ENCODE measurements at places on chromosomes 1 and 21. TPM values are rescaled to one million over a fixed set of nuclear protein-coding genes. Genes with fewer than 3 reads are reported as not detected.

MATN1 gene
- total RNA-seq, result 0.33 TPM

DNA sequence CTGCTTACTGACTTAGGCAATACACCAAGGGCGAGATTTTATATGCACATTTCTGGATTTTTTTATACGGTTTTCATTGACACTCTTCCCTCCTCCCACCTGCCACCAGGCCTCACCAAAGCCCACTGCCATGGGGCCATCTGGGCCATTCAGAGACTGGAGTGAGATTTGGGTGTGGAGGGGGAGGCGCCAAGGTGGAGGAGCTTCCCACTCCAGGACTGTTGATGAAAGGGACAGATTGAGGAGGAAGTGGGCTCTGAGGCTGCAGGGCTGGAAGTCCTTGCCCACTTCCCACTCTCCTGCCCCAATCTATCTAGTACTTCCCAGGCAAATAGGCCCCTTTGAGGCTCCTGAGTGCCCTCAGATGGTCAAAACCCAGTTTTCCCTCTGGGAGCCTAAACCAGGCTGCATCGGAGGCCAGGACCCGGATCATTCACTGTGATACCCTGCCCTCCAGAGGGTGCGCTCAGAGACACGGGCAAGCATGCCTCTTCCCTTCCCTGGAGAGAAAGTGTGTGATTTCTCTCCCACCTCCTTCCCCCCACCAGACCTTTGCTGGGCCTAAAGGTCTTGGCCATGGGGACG lies 57.9 kb downstream of the LACTBL1 start:
- DNase-seq, result no peak

DNA sequence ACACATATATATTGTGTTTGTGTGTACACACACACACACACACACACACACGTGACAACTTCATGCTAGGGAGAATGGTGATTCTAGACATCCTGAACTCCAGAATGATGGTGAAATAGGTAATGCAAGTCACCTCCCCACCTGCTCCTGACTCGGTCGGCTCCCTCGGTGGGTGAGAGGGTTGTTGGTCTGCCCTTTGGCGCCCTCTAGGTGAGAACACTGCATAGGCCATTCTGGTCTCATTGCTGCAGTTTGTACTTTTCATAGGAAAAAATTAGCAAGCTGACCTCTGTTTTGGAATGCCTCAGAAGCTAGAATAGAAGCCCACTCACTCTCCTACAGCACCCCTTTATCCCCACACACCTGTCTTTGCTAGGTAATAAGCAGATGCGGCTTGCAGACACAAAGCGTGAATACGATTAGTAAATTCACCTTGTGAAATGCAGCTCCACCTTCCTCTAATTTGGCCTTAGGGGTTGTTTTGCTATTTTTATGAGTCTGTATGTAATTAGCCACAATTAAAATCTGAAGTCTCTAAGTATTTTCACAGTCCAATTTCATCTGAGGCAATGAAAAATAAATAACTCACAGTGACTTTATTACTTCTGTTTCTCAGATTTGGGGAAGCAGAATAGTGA lies 130.0 kb upstream of the KCNJ15 start:
- DNase-seq, result peak; percentile 75

- no peak for DNase-seq
Measured at GRCh38 chr1:51491166-51491981, 27.7 kb downstream of the EPS15 start.

DNA sequence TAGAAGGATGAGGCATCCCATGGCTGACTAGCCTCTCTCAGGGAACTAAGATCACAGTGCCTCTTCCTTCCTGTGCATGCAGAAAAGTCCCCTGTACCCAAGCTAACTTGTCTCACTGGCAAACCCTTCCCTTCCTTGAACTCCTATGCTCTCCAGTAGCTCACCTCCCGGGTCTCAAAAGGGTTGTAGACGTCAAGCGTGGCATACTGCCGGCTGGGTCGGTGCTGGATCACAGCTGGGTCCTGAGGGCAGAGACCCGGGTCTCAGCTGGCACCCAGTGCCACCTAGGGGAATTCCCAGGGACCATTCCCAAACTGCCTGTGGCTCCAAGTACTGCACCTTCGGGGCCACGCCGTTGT lies 688 bp downstream of the SCAMP3 start:
- no peak for DNase-seq

TEX38 gene
- not detected for total RNA-seq

- DNase-seq, result no peak
Measured at GRCh38 chr1:106232128-106232527, 824.3 kb upstream of the PRMT6 start.

DNA sequence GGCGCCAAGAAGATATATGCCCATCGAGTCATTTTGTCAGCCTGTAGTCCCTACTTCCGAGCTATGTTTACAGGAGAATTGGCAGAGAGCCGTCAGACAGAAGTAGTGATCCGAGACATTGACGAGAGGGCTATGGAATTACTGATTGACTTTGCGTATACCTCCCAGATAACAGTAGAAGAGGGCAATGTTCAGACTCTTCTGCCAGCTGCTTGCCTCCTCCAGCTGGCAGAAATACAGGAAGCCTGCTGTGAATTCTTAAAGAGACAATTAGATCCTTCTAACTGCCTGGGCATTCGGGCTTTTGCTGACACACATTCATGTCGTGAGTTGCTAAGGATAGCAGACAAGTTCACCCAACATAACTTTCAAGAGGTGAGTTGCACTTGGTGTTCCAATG lies 19.1 kb downstream of the KLHL20 start:
- DNase-seq, result no peak

GRCh38 chr1:171850651-171851350 lies 9.5 kb downstream of the DNM3 start:
- no peak for DNase-seq

RNF223 gene
- total RNA-seq, result not detected

GRCh38 chr1:76939817-76940216 lies 72.5 kb downstream of the ST6GALNAC5 start:
- DNase-seq, result no peak

DNA sequence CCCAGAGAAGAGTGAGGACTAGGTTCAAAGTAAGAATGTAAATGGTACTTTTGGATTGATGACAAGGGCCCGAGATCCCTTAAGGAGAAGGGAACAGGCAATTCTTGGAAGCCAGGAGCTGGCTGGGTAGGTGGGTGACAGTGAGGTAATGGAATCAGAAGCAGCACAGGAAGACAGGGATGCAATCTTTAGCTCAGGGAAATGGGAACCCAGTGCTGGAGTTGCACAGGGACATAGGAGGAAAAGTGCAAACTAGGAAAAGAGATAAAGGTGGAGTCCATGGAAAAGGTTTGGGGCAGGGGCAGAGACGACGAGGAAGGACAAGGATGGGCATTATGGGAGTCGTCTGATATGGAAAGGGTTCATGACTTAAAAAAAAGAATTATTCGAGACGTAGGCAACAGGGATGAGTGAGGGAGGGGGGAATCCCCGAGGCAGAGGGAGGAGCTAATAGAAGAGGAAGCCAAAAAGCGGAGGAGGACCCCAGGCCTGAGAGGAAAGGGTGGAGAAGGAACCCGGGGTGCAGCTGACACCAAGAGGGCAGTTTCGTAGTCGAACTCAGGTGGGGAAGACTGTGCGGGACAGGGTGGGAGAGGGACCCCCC lies 495 bp downstream of the PI4KB start:
- DNase-seq, result peak; percentile 34

GRCh38 chr1:32806290-32806689 lies 10.9 kb downstream of the YARS1 start:
- DNase-seq, result no peak

- no peak for DNase-seq
Measured at GRCh38 chr1:65097076-65097475, 50.9 kb upstream of the AK4 start.

PIP5K1A gene
- total RNA-seq, result 51.4 TPM

DNA sequence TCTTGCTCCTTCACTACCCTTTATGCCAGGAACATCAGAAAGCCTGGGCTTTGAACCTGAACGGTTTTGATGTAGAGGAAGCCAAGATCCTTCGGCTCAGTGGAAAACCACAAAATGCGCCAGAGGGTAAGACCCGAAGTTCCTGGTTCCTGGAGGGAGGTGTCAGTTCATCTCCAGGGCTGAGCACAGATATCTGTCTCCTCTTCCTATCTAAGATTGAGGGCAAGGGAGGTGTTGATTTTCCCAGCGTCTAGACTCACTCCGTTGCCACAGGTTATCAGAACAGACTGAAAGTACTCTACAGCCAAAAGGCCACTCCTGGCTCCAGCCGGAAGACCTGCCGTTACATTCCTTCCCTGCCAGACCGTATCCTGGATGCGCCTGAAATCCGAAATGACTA lies 915 bp downstream of the CDC20 start:
- no peak for DNase-seq

DCST2 gene
- total RNA-seq, result 0.33 TPM

DNA sequence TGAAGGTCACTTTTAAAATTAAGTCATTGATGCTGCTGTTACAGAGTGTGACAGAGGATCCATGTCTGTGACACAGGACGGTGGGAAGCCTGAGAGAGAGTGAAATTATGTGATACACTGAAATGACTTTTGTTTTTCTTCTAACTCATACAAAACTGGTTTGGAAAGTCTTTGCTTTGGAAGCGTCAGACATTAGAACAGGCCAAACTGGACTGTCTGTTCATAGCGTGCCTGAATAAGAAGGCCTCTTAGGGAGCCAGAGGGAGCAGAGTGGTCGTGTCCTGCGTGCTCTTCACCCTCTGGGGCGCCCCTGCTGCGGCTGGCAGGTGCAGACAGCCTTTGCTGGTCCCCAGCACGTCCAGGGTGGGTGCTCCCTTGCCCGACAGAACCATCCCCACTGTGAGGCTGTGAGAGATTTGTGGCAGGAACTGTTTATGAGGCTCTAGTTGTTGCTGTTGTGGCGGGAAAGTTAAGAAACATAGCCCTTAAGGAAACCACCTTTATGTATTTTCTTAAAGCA lies 19.7 kb upstream of the PGD start:
- DNase-seq, result no peak

Data from body of pancreas (tissue), 4 donors.